ENCODE measurements at places on chromosomes 4 and X. TPM values are rescaled to one million over a fixed set of nuclear protein-coding genes. Genes with fewer than 3 reads are reported as not detected.
A peak's percentile ranks its signal among the peaks of the same experiment; 100 is the strongest.

GRCh38 chr4:108116423-108117168, 52.1 kb downstream of the LEF1 start:
- no peak for DNase-seq

- no peak for DNase-seq
Observed at GRCh38 chr4:27327421-27328181, 467.0 kb downstream of the STIM2 start.

DNA sequence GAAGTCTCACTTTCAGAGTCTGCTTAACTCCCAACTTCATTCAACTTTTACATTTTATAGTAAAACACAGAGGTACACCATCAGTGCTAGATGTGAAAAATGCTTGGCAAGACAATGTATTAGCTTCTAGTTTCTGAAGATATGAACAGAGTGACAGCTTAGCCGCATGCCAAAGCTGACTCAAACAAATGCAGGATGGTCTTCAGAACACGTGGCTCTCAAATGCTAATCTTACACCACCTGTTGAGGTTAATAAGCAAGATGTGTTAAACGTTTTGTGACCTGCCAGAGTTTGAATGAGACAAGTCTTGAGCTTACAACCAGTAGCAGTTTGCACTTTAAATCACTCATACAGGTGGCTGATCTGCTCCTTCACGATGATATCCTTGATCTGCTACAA, 18.9 kb upstream of the GPM6B start:
- no peak for DNase-seq

DNA sequence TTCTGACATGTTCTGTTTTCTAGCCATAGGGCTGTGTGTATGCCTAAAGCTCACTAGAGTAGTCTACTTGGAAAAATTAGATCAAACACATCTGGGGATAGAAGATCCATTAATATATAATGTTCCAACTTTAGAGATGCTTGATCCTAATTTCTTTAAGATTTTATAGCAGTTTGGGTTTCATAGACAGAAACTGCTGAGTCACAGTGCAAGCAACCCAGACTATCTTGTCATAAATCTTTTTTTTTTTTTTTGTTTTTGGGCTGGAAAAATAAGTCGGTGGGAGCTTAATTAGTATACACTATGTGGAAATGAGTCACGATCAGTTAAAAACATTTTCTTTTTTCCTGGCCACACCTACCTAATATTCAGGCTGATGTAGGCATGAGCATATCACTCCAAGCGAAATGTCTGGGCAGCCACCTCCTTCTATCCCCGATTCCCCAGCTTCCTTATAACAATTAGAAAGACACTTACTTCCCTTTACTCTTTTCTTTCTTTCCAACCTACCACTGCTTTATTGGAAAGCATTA, 58.2 kb upstream of the CASK start:
- DNase-seq: no peak

DNA sequence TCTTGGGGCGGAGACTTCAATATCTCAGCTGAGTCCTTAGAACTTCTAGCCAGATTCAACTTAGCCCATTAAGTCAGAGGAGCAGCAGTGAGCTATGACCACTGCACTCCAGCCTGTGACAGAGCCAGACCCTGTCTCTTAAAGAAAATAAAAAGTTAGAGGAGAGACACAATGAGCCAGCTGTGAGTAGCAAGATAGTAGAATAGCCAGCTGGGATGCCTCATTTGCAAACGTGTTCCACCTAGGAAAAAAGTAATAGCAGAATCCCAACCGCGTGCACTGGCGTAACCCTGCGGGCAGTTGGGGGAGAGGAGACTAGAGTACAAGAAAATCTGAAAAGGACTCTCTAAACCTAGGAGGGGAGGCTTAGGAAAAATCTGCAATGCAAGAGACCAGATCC, 133.2 kb upstream of the ANXA3 start:
- peak; percentile 43 for DNase-seq

DNA sequence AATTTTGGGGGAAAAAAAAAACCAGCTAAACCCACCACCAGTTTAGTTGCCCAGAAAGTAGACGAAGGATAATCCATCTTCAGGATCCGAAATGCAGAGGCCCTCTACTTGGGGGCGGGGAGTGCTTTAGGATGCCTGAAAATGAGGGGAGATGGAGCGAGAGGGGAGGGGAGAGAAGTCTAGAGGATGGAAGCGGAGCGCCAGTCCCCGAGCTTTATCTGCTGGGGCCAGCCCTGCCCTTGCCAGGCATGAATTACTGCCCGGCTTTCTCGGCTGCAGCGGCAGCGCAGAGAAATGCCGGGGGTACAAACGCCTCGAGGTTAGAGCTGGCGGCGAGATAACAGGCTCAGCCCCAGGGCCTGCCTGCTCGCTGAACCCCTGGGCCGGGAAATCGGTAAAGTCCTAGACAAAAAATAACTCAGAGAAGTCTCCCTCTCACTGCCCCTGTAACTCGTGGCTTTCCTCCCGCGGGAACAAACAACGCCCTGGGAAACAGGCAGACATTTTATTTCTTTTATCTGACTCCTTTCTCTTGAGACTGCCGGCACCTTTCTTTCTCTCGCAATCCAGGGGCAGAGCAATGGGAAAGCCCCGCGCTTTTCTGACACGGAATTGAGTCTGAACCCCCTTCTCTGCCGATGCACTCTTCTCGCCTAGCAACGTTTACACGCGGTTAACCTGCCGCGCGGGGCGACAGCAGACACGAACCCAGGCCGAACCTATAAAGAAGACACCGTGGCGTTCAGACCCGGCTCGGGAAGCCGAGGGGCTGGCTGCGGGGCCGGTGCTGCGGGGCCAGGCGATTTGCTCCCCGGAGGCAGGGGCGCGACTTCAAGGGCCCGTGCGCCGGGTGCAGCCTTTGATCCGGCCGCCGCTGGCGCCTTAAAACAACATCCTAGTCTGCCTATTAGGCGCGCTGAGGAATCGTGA, 3.1 kb upstream of the MSX1 start:
- DNase-seq: no peak

- no peak for DNase-seq
Observed at GRCh38 chr4:79259242-79259641, 66.6 kb downstream of the NAA11 start.

DNA sequence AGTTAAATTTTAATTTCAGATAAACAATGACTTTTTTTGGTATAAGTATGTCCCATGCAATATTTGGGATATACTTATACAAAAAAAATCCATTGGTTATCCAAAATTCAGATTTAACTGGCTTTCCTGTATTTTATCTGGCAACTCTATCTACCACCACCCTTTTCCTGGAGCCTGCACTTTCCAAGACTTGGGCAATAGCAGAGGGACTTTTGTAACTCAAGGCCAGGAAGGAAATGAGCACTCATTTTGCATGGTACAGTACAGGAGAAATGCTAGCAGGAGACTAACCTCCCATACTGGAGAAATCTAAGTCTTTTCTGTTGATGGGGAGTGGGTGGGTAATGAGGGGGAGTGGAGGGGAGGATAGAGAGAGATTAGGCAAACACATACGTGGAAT, 37.7 kb upstream of the PLAC1 start:
- no peak for DNase-seq

GRCh38 chrX:18457000-18457399, 31.6 kb downstream of the CDKL5 start:
- DNase-seq: no peak

- no peak for DNase-seq
Observed at GRCh38 chr4:5021546-5021945, 2.3 kb upstream of the CYTL1 start.

DNA sequence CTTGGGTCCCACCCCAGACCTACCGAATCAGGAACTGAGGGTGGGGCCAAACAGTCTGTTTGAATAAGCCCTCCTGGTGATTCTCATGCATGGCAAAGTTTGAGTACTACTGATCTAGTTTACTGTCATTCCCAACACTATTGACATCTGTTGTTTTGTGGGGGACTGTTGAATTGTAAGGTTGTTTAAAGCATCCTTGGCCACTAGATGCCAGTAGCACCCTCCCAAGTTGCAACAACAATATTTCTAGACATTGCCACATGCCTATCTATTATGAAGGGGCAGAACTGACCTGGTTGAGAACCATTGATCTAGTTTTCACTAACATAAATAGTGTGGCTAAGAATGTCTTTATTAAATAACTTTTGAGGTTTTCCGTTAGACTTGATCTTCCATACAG, 15.1 kb downstream of the TAF9B start:
- DNase-seq: no peak

GRCh38 chr4:152534541-152535359, 1.1 kb downstream of the FBXW7 start:
- no peak for DNase-seq

DNA sequence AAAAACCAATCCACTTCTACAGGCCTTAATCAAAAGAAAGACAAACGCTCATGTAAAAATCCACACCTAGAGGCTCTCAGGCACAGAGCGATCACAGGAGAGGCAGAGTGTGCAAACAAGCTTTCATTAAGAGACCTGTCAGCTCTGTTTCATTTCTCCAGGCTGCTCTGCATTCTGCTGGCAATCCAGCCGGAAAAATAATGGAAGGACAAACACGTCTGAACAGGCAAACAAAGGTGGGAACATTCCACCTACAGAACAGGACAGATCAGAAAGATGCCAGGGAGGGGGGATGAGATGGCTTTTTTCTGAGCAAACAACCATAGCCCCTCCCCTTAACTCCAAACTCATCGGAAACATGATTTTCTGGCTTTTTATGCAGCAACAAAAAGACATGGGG, 9.7 kb downstream of the SOD3 start:
- no peak for DNase-seq

GRCh38 chr4:30753316-30753715, 33.1 kb downstream of the PCDH7 start:
- DNase-seq: no peak

DNA sequence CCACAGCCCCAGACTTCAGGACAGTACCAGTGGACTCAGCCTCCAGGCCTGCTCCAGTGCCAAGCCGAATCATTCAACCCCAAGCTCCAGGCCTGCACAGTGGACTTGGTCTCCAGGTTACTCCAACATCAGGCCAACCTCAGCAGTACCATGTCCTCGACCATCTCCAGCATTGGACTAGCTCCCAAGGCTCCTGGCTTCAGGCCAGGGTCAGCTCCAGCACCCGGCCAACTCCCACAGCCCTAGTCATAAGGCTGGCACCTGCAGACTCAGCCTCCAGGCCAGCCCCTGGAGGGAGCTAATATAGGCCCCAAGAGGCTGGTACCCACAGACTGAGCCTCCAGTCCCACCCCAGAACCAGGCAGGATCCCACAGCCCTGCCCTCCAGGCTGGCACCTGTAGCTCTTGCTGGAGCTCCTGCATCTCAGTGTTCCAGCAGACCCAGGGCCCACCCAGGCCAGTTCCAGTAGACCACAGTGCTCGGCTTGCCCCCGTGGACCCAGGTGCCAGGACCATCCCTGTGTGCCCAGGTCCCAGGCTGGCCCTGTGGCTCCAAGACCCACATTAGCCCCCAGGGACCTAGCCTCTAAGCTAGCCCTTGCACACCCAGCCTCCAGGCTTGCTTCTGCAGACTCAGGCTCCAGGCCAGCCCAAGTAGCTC, 25.6 kb downstream of the ZMAT1 start:
- DNase-seq: no peak

DNA sequence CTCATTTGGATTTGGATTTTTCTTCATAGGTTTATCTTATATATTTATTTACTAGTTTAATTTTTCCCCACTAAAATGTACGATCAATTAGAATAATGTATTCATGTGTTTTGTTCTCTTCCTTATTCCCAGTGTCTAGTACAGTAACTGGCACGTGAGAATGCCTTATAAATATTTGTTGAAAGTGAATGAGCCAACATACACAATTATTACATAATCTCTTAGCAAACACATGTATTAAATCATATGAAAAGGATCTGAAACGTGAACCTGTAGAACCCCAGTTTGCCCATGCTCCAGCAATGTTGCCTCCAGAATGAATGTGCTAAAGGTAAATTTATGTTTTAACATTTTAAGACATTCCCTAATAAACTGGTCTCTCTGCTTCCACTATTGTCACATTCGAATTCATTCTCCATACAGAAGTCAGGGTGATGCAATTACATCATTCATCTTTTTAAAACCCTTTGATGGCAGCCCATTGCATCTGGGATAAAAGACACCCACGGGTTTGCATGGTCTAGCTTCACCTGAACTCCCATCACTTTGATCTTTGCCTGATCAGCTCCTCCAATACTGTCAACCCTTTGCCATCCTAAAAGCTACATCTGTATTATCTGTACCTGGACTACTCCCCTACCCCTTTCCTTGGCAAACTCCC, 30.7 kb upstream of the AREG start:
- DNase-seq: no peak

GRCh38 chr4:90876296-90876695, 749.1 kb downstream of the CCSER1 start:
- DNase-seq: no peak

The MAGEA8 gene
- not detected for total RNA-seq

The CT45A3 gene
- not detected for total RNA-seq

The CXorf51B gene
- total RNA-seq: not detected

The UNC5C gene
- total RNA-seq: 31.5 TPM

The TENM3 gene
- 26.6 TPM for total RNA-seq

The MAOA gene
- 50.6 TPM for total RNA-seq

The CPZ gene
- 86.5 TPM for total RNA-seq

The SATL1 gene
- total RNA-seq: 0.21 TPM
